Activated CD8-positive, alpha-beta memory T cell treated with anti-CD3 and anti-CD28 coated beads for 1 hour (primary cell): ENCODE measurements at places on chromosomes 4 and X.

DNA sequence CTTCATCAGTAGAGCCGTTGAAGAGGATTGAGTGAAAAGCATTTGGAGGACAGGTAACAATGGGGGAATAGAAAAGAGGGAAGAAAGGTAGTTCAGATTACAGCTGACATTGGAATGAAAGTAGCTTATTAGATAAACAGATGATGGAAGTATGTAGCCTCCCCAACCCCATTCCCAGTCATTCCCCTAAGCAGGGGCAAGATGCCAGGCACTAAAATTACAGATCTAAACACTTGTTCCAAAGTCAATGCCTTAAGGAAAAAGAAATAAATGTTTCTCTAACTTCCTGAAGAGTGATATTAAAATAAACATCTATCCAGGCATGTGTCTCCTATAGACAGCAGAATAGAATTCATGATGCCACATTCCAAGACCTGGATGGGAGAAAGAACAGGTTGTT is 350.8 kb downstream of the PDGFC start:
- no peak for DNase-seq

DNA sequence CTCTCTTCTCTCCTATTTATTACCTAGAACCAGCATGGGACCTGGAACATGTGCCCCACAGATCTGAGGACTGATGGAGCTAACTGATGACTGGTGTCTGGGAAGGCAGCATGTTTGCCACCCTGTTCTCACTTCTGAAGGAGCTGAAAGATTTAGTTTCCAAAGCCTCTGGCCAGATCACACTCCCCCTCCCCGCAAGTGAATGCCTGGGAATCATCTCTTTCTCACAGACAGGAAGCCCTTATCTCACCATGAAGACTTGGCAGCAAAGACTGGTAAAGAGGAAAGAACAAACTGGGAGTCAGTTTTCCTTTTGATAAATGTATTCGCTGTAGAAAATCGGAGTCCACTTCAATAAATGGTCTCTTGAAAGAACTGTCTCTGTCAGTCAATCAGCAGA is 21.0 kb upstream of the PCYT1B start:
- DNase-seq: no peak

DNA sequence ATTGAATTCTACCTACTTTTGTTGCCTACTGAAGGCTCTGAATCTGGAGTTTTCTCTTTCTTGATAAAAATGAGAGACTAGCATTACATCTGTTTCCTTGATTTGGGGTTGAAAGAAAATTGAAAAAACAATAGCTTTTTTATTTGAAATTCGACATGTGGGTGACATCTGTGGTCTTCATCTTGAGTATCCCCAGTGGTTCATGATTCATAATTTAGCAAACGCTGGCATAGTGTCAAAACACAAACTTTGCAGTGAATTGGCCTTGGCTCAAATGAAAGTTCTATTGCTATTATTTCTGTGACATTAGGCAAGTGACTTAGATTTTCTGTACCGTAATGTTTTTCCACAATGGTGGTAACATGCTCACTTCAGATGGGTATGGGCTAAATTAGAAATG is 747.6 kb downstream of the PCDH7 start:
- DNase-seq: no peak

- DNase-seq: no peak
Measured at GRCh38 chrX:130414800-130415199, 13.0 kb downstream of the RBMX2 start.

DNA sequence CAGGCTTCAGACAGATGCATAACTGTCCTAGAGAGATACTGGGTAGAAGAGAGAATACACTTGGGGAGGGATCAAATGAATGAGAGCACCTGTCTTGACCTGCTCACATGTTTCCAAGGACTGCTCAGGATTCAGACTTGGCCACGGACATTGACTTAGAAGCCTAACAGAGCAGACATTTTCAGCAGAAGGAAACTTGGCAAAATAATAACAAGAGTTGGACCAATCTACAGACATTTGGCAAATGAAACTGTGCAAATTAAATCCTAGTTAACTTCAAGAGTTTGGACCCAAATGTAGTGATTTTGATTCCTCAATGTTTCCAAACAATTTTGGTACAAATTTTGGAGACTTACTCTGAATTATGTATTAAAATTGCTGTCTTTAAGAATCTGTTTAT is 223.9 kb downstream of the CAMK2D start:
- no peak for DNase-seq

- no peak for DNase-seq
Measured at GRCh38 chr4:8538703-8539567, 41.3 kb upstream of the GPR78 start.

GRCh38 chr4:74444891-74445642 is at the start of gene AREG:
TSS of gene AREG (plus strand) at chr4:74445136. CDS start at chr4:74445346, 210 bp downstream.
- peak; percentile 90 for DNase-seq

- no peak for DNase-seq
Measured at GRCh38 chr4:1008840-1009541, 2.4 kb upstream of the FGFRL1 start.

GRCh38 chr4:130214268-130214667 is 1118.3 kb downstream of the C4orf33 start:
- no peak for DNase-seq

- DNase-seq: no peak
Measured at GRCh38 chrX:39475372-39475771, 622.4 kb downstream of the BCOR start.

- DNase-seq: no peak
Measured at GRCh38 chr4:173138624-173139023, 30.0 kb upstream of the GALNT7 start.

GRCh38 chr4:139534287-139534950 is 21.6 kb downstream of the SETD7 start:
- no peak for DNase-seq

DNA sequence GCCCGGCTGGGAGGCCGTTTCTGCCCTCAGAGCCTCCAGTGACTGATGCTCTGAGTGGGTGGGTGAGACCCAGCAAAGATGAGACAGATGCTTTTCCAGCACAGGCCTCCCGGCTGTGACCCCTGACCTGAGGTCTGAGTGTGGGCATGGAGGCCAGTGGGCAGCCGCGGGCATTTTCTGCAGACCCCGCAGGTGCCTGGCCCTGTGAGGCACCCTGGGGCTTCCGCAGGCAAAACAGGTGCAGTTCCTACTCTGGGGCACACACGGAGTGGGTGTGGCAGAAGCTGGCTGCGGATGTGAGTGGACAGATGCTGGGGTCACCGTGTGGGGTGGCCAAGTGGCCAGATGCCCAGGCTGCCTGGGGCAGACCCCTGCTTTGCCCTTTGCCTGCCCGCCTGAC is 14.8 kb downstream of the HTRA3 start:
- no peak for DNase-seq

DNA sequence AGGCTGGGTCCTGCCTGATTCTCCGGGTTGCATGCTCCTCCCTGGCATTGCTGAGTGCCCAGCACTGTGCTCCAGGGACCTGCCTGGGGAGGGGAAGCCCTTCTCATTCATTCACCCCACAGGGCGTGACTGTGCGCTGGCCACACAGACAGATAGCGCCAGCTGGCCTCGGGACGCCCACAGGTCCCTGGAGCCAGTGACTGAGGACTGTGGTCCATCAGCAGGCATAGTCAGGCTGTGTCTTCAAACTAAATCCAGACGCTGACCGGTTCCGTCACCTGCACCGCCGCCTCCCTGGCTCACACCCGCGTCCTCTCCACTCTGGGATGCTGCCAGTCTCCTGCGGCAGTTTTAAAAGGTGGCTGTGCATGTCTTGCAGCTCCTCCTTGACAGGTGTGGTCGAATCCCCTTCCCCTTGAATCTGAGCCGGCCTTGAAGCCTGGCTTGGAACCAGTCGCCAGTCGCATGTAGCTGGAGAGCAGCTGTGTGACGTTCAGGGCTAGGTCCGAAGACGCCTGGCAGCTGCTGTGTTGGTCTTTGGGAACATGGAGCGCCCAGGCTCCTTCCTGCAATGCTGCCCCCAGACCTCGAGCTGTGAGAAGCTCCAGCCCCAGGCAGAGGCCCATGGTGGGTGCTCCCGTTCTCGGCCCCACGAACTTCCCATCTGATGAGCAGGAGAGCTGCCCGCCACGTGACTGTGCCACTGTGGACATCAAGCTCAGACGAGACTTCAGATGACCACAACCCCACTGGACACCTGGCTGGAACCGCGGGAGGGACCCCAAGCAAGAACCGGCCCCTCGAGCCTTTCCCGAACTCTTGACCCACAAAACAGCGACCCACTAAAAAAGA is 94.1 kb downstream of the ADRA2C start:
- no peak for DNase-seq

- no peak for DNase-seq
Measured at GRCh38 chr4:92483341-92483740, 179.6 kb downstream of the GRID2 start.

- no peak for DNase-seq
Measured at GRCh38 chr4:167111622-167112021, 122.7 kb downstream of the SPOCK3 start.

GRCh38 chr4:159764343-159764952 is 661.6 kb downstream of the RAPGEF2 start:
- no peak for DNase-seq

DNA sequence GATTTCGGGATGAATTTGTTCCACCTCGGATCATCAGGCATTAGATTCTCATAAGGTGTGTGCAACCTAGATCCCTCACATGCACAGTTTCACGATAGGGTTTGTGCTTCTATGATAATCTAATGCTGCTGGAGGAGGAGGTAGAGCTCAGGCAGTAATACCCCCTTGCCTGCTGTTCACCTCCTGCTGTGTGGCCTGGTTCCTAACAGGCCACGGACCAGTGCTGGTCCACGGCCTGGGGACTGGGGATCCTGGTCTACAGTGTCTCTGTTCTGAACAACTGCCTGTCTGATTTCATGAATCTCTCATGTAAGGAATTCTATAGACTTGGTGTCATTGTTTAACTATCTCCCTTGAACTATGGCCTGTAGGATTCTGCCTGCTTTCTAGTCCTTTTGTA is 269.9 kb downstream of the SPRY1 start:
- DNase-seq: no peak

DNA sequence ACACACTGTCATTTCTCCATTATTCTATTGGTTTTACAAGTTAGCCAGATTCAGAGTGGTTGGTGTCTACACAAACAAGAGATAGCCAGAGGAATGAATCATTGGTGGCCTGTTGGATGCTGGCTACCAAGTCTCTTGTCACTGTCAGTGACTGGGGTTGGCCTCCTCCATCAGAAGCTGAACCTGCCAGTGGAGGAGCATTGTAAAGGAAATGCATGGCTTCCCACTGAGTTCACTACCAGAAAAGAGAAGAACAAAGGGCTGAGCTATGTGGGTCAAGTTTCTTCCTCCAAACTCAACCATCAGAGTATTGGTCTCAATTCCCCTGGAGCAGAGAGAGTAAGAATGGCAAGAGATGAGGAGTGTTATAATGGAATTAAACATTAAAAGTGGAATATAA is 26.5 kb upstream of the ANKRD50 start:
- DNase-seq: no peak

DNA sequence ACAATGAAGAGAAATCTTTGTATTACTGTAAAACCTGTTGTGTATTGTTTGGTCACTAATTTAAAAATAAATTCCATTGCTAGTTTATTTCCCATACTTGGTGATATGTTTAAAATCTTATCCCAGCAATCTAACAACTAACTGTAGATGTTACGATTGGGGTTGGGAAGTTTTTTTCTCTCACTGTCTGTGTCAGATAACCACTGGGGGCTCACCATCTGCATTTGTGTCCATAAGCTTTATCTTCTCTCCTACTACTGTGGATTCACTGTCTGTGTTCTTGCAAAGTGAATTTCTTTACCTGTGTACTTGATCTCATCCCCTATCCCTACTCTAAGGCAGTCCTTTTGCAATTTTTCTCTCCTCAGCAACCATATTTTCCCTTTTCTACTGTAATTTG is 81.3 kb downstream of the STIM2 start:
- DNase-seq: no peak

- DNase-seq: no peak
Measured at GRCh38 chr4:95547715-95548471, 880 bp downstream of the UNC5C start.

- no peak for DNase-seq
Measured at GRCh38 chr4:135371137-135371536, 1169.5 kb upstream of the PABPC4L start.

GRCh38 chrX:106036716-106037115 is 1.8 kb downstream of the SERPINA7 start:
- DNase-seq: no peak

DNA sequence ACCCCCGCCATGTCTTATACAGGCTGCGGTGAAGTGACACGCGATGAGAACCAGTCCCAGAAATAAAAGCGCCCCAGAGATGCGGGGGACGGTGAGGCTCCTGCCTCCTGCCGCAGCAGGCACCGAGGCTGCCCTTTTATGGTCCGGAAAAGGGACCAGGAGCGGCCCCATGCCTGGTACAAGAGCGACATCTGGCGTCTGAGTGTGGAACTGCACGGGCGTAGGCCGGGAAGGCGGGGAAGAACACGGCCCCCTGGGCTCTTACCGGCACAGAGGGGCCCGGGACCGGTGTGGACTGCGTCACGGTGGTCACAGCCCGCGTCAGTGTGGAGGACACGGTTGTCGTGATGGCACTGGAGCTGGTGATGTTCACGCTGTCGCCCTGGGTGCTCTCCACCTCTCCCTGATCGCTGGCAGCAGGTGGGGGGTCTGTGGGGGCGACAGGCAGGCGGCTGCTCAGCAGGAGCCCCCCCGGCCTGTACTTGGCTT is 8.9 kb upstream of the RENBP start:
- DNase-seq: peak; percentile 56

- no peak for DNase-seq
Measured at GRCh38 chr4:174483792-174484191, 38.5 kb downstream of the HPGD start.

DNA sequence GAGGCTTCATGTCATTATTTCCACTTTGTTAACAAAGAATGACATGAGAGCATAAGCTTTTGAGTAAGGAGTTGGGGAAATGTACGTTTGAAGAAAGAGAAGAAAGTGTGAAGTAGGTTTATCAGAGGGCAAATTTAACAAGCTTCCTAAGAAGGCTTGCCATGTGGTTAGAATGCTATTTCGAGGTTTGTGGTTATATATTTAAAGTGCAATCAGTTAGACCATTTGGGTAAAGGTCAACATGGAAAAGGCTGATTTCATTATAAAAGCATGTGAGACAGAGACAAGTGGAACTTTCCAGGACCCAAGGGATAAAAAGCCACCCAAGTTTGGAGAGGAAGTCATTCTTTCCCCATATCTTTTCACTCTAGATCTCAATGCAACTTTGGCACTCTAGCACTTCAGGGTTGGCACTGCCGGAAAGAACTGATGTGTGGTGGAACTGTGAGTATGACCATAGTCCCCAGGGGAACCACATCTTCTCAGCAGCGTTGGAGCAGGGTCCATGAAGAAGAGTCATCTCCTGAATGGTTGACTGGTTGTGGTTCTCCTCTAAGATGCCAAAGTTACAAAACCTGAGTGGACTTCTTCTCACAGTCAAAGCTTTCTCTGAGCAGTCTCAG is 529.9 kb downstream of the MID1IP1 start:
- no peak for DNase-seq

DNA sequence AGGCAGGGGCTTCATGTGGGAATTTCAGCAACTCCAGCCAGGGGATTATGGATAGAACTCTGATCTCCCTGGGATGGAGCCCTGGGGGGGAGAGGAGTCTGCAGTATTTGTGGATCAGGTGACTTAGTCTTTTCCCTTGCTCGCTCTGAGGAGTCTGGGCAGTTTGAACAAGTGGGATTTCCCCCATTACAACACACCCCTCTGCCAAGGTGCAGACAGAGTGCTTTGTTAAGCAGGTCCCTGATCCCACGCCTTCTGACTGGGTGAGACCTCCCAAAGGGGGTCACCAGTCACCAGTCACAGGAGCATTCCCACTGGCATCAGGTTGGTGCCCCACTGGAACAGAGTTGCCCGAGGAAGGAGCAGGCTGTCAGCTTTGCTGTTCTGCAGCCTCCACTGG is 123.9 kb downstream of the LHFPL1 start:
- no peak for DNase-seq

GRCh38 chrX:77786365-77786680 is 307 bp upstream of the ATRX start:
- no peak for DNase-seq
